AG09319 (cell line): ENCODE measurements at places on chromosomes 6 and 20.

GRCh38 chr20:58749979-58750378, 57.4 kb downstream of the NPEPL1 start:
- no peak for DNase-seq

DNA sequence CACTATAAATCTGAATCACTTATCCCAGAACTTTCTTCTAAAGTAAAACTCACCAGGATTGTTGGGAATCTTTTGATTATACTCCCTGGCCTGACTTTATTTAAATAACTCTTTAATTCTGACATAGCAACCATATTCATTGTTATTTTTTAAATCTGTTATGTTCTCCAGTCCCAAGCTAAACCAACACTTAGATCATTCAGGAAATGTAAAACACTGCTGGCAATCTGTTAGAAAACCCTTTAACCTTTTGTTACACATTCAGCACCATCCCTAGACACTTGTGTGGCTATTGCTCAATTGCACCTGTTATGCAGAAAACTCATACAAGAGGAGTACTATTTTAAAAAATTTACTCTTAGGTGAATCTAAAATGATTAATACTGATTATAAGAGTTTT, 101.8 kb upstream of the NHSL1 start:
- DNase-seq: no peak

DNA sequence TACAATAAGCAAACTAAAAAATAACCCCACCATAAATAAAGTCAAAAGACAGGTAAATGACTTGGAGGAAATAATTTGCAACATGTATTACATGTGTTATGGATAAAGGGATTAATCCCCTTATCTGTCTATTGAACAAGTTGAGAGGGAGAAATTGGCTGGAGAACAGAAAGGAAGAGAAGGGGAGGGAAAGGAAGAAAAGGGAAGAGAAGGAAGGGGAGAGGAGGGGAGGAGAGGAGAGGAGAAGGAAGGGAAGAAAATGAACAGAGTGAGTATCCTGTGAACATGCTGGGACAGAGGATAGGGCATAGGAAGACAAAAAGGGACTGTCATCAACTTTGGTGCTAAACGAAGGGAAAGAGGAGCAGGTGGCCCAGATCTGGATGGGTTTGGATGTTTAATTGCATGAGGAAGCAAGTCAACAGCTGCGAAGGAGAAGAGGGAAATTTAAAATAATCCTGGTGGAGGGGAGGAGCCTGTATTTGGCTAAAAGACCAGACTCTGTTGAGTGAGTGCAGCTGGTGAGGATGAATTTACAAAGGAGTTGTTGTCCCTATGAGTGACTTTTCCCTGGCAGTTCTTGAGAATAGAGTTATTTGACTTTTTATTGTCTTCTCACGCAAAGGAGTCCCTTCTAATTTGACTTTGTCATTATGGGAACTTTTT, 14.2 kb upstream of the SHLD1 start:
- DNase-seq: no peak

DNA sequence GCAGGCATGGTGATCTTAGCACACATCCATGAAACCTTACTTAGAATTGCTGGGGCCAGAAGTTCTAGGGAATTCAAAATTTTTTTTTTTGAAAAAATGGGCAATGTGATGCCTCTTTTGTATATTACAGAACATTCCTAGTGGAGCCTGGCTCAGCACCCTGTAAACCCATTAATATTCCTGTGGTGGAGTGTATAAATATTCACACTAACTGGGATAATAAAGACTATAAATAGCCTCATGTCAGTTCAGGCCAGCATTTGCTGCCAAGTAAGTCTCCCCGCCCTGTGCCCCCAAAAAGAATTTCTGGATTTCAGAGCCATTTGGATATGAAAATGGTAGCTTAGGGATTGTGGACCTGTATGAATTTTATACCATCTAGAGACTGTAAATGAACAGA, 14.8 kb downstream of the BANF2 start:
- DNase-seq: no peak

DNA sequence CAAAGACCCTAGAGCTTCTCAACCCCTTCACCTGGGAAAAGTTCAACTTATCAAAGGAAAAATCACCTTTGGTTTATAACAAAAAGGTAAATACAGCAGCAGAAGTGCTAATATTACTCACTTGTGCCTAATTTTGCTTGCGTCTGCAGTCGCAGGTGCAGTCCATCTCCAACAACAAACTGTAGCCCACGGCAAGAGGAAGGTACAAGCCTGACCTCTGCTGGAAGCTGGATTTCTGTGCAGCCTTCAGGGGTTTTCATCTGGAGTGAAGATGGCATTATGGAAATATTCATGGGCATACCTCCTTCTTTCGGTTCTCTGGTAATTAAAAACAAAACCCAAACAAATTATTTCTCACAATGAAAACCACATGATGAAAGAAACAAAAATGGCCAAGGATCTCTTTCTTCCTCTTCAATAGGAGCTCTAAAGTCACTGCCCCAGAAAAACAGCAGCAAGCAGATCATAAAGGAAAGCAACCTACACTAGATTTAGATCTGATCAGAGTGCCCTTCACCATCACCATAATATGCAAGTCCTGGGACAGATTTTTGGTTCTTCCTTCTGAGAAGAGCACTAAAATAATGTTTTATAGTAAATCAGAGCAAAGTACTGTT, 7.8 kb downstream of the UBE3D start:
- peak; percentile 22 for DNase-seq

GRCh38 chr20:56932575-56933330, 303.6 kb downstream of the TFAP2C start:
- DNase-seq: no peak

GRCh38 chr20:46914789-46915379, 20.2 kb downstream of the EYA2 start:
- no peak for DNase-seq

- no peak for DNase-seq
These were observed 5.0 kb downstream of the SMIM28 start for GRCh38 chr6:138382498-138383265.

DNA sequence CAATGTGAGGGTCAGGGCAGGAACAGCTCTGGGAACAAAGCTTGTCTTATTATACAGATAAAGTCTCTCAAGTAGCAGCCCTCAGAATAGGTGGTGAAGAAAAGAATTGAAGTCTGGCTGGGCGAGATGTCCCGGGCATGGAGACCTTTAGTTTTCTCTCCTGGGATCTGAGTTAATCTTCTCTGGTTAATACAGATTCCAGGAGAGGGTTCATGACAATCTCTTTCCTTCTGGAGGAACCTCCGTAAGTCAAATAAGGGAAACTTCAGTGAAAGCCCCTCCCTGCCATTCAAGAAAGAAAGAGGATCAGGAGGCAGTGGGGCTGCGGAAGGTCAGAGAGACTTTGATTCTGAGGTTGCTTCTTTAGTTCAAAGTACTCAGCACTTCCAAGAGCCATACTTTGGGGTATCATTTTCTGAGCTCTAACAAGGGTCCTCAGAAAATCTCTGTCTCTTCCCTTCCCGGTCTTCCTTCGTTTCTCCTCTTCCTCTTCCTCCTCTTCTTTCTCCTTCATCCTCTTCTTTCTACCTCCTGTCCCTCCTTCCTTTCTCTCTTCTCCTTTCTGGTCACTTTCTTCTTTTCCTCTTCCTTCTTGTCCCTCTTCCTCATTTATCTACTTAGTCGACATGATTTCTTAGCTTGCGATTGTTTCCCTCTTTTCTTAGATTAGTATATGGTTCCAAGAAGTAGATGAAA, 4.6 kb upstream of the ZNF184 start:
- DNase-seq: no peak

DNA sequence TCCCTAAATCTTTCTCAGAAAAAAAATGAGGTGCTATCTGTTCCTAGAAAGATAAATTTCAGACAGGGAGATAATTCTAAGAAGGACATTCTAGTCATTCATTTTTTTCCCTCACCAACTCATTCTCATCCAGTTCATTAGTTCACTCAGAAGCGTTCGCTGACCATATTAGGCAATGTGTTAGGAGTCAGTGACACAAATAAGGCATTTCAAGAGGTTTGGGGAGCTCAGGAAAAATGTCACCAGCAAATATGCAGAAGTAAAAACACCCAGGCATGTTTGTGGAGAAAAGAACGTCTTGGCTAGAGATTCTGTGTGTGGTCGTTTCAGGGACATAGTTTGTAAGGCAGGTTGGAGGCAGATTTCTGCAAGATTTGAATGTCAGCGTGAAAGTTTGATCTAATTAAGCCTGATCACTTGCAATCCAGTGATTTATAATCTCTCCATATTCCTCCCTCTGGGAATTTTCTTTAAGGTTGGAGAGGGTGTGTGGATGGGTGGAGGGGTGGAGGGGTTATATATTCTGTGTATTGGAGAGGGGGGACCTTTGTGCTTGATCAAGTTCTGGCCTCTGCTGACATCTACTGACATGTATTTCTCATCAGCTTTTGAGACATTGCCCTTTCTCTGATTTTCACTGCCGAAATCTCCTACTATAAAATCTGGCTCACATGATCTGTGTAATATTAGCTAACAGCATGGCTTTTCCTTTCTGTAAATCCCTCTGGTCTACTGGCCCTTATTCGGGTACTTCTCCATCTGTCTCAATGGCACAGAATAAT, 3.6 kb downstream of the MYCT1 start:
- no peak for DNase-seq

DNA sequence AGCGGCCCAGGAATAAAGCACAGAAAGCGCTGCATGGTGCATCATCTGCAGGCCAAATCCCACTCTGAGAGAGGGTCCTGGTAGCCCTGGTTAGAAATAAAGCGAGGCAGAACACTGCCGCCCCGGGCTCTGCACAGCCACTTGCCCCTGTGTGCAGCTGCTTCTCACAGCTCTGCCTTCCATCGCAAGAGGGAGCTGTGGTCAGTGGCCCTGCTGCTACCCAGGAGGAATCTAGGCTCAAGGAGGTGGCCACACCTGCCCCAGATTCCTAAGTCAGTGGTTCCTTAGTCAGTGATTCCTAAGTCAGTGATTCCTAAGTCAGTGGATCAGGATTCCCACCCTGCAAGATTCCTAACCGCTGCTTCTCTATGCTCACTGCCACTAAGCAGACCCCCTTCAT, 8.8 kb downstream of the CDH4 start:
- no peak for DNase-seq

GRCh38 chr6:167892835-167893815, 66.4 kb downstream of the AFDN start:
- no peak for DNase-seq

DNA sequence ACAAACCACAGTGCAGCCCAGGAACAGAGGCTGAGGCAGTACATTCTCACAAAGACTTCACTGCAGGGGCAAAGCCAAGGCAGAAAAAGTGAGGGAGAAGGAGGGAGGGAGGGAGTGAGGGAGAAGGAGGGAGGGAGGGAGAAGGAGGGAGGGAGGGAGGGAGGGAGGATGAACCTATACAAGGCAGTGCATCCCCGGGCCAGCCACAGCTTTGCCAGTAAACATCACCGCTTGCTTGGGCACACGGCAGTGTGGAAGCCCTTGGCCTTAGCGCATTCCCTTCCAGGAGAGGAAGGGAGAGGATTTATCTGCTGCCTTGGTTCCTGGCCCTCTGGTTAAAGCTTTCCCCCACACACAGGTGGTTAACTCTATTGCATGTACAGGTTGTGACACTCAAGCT, 234.0 kb downstream of the PTPRT start:
- DNase-seq: no peak

GRCh38 chr6:105319331-105319730, 83.6 kb downstream of the PREP start:
- DNase-seq: no peak

DNA sequence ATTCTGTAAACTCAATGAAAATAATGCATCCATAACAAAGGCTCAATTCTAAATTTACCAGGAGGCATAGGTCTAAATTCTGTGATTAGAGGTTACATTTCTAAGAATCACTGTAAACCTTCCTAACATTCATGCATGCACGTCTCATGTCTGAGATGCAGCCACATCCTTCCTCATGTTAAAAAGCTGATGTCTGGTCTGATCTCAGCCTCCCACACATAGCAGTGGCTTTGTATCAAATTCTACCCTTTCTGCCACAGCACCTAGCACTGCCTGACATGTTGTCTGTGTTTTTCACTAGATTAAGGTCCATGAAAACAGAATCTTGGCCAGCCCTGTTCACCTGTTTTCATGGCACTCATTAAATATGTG, 171.1 kb downstream of the WDR27 start:
- no peak for DNase-seq

DNA sequence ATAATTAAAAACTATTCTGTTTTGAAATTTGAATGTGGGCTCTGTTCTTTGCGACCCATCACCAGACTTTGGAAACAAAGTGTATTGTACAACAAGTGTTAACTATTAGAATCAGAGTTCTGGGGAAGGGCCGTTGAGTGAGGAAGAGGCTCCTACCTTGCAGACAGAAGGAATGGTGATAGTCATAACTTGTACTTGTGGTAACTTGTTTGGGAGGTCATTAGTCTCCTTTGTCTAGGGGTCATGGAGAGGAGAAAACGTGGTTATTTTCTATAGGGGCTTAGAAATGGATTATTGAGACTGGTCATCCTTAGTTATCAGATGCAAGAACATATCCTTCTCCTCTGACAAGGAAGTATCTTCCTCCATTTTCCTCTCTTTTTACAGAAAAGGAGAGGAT, 174.8 kb downstream of the BMP2 start:
- DNase-seq: no peak

DNA sequence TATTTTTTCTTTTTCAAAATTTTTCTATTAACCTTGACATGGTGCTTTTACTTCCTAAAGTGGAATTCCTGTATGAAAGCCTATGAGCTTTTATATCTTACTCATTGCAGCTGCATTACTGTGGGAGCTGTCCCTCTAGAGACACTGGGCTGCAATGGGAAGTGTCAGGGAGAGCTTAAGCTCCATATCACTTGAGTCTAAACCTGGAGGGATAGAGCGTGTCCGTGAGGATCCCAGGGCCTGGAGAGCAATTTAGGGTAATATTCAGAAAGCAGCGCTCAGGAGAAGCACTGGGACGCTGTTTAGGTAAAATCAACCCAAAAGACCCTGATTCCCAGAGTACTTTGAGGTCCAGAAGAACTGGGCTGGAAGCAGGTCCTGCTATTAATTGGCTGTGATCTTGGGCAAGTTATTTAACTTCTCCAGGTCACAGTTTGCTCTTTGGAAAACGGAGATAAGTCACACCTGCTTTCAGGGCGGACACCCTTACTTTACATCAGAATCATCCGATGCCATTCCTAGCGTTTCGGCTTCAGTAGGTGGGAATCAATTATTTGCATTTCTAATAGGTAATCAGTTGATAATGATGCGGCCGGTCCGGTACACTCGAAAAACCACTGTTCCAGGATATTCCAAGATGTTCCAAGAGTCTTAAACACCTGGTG, 628 bp upstream of the ERGIC3 start:
- DNase-seq: no peak

DNA sequence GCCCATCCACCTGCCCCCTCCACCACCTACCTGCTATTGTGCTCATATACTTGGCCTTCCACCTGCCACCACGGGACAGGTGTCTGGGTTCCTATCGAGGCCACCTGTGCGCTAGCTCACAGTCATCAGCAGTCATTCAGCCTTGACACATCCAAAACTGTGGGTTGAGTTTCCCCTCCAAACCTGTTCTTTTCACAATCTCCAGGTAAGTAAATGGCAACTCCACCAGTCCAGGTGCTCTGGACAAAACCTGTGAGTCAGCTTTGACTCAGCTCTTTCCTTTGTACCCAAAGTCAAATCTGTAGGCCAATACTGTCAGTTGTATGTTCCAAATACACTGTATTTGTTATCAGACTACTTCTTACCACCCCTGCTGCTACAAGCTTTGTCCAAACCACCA, 52.6 kb downstream of the SPTLC3 start:
- no peak for DNase-seq

GRCh38 chr20:37144856-37145404, 34.2 kb upstream of the RPN2 start:
- DNase-seq: no peak
